T-helper 9 cell (primary cell): ENCODE measurements at places on chromosomes 7 and 10.

DNA sequence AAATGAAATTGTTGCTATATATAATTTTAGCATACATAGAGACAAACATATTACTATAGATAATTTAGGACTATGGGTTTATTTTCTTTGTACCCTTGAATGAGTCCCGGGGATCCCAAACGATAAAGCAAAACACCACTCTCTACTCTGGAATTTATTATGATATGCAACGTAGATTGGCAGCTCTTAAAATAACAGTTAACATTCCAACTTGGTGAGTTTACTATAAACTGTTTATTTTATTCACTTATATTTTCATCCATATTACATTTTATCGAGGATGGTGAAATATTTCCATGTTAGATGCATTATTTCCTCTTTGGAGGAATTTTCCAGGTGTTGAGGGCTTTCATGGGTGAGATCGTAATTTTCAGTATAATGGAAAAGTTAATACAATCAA lies 138.7 kb upstream of the DGKB start:
- no peak for DNase-seq

GRCh38 chr10:48678041-48678440 lies 6.6 kb upstream of the WDFY4 start:
- DNase-seq: no peak

DNA sequence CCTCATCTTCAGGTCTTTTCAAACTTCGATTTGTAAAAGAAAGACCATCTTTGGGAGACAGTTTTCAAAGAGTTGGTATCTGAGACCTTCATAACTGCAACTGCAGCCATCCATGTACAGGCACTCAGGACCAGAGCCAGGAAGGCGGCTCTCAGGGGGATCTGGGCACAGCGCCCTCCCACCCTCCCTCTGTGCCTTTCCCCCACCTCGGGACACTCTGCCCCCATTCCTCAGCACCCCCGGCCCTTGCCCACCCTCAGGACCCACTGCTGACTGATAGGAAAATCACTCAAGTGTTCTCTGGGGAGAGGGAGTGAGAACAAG lies 143.6 kb downstream of the CUBN start:
- DNase-seq: no peak

DNA sequence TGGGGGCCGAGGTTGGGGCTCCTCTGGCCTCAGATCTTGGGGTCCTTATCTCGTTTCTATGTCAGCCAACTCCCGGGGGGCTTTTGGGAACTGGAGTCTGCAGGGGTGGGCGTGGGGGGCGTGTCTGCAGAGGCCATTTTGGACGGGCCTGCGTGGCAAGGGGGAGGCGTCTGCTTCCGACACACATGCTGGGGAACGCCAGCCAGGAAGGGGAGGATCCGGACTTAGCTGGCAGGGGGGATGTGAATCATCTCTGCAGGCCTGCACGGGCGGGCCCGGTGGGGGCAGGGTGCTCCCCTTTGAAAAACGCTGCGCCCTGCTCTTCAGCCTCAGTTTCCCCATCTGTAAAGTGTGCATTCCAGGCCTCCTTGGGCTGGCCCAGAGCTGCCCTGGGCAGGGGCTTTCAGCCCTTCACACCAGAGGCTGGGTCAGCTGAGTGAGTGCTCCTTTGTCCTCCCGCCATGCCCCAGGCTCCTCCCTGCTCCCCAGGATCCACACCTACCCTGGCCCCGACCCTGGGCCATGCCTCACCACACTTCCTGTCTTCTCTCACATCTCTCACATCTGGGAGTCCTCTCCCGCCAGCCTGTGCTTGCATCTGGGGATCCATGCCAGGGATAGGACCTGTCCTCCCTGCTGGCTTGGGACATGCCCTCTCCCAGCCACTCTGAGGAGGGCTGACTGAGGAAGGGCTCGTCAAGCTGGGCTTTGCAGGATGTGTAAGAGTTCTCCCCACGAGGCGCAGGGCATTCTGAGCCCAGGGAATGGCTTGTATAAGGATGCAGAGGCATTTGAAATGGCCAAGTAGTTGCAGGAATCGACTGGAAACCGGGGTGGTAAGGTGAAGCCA lies 172.6 kb upstream of the TNRC18 start:
- DNase-seq: peak; percentile 25

DNA sequence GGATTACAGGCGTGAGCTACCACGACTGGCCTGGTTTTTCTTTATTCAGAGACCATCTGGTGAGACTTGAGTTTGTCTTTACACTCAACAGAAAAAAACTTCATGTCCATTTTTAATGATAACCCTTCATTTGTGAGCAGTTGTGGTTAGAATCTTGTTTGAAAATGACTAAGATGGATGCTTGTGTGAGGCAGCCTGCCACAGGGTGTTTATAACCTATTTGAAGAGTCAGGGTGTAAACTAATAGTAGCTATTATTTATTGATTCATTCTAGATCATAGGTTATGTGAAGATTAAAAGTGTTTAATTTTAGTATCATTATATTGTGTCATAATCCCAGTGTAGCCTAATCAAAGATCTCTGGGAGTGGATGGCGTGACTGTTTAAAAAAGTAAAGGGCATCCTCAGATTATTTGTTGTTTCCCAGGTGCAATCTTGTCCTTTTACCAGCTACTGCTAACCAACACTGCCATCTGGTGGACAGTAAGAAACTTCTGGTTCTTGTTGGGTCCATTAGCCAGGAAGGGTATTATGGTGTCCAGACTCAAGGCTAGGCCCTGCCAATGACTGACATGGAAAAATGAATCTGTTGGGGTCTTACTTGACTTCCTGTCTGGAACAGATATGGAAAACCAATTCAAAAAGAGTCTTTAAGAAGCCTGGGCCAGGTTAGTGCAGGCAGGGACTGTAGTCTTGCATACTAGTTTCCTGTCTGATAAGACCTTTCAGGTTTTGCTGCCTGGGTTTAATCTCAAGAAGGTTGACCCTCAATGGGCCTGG lies 24.9 kb downstream of the NRBF2 start:
- DNase-seq: peak; percentile 11
